ENCODE measurements at places on chromosomes 5 and 9.

DNA sequence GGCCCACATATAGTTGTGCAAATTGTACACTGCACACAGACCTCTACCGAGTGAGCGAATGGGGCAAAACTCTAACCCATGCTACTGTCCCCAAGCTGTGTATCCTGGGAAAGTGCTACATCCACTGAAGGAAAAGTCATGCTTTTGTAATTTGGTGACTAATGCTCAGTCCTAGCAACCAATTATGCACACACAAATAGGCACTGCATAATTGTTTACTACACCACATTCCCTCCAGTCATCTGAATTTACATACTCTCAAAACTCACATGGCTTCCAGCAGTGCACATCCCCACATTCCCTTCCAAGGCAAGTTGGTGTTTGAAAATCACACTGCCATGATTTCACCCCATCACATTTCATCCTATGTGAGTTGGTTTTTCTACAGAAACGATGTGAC is 125.9 kb upstream of the OSMR start:
- DNase-seq: no peak

- no peak for DNase-seq
Measured at GRCh38 chr5:138654281-138654867, 79.2 kb upstream of the HSPA9 start.

DNA sequence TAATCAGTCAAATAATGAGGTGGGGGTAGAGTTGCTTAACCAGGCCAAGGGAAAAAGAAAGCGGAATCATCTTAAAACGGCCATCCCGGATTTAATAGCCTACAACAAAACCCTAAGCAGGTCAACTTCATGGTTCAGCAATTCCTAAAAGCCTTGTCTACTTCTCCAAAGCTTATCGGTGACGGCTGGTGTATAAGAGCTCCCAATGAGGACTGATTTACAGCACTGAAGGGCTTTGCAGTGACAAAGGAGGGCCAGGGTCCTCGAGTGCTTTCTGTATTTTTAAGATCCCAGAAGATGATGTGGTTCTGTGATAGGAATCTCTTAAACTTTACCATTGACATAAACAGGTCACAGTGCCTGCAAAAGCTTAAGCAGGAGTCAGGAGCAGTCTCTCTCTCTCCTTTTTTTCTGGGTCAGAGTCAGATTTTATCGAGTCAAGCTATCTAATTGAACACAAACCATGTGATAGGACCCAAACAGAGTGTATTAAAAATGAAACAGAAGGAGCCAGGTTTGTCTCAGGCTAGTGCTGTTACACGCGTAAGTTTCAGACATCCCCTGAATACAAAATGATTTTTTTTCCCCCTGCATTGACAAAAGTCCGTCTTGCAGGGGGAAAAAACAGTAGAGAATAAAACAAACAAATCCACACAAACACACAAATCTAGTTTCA is 663.6 kb upstream of the ZNF608 start:
- no peak for DNase-seq

GRCh38 chr5:154723740-154724505 is 31.3 kb upstream of the LARP1 start:
- DNase-seq: no peak

DNA sequence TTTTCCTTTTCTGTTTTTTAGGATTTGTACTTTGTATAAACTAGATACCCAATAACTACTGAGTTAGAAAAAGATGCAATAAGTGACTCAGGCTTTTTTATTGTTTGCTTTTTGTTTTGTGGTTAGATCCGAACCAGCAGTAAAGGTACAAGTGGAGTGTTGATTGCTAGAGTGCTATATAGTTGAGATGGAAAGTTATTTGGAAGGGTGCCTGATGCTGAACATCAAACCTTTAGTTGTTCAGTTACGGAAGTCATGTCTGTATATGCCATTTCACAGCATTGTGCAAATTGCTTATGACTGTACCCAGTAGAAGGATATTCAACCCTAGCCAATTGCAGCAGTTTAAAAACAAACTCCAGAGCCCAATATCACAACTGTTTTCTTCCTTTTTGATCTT is 285.1 kb downstream of the MAT2B start:
- no peak for DNase-seq

DNA sequence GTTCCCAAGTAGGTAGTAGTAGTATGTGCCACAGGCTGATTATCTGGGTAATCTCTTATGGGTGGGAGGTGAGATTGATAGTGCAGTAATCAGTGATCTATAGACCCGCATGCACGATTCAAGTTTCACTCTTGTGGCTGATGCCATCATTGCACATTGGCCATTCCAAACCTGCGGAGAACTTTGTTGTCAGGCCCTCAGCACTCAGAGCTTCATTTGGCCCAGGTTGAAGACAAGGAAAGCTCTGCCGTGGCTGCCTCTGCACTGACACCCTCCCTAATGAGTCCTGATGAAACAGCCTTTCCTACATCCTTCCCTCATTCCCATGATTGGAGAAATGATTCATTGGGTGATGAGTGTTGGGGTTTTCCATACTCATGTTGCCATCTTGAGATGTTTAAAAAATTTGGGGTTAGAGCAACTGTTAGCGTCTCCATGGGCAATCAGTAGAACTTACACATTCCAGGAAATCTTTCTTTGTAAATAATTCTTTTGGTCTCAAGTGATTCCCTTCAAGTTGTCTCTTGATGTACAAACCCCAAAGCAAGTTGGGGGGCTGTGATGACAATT is 22.9 kb downstream of the PROP1 start:
- no peak for DNase-seq

- DNase-seq: no peak
Measured at GRCh38 chr5:171629628-171630349, 155.8 kb upstream of the SMIM23 start.

DNA sequence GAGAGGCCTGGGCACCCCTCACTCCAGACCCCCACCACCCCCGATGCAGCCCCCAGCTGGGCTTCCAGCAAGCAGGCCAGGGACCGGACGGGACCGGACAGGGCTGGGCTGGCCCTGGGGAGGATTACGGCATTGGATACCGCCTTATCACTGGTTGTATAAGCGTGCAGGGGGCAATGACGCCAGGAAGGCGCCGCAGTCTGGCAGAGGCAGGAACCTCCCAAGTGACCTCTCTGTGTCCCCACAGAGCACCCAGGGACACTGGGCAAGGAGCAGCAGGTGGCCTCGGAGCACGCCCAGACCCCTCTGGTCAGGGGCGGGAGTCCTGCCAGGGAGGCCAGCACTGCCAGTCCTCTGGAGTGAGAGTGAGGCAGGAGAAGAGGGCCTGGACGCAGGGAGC is 723 bp upstream of the LCN15 start:
- no peak for DNase-seq
